ENCODE measurements at places on chromosomes 2 and 18.

DNA sequence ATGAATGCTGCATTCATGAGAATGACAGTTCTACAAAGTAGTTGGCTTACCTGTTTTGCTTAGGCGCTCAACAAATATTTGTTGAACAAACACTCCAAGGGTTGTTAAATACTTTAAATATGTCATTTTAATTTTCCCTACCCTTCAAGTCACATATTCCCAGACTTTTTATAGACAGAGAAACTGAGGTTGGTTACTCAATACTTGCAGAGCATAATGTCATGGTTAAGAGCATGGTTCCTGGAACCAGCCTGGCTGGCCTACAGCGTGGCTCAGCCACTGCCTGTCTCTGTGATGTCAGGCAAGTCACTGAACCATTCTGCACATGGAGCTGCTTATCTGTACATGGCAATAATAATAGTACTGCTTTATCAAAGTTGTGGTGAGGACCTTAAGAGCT is 120.0 kb upstream of the STK17B start:
- DNase-seq = no peak

GRCh38 chr2:12210016-12210933 is 463.8 kb downstream of the LPIN1 start:
- no peak for DNase-seq

DNA sequence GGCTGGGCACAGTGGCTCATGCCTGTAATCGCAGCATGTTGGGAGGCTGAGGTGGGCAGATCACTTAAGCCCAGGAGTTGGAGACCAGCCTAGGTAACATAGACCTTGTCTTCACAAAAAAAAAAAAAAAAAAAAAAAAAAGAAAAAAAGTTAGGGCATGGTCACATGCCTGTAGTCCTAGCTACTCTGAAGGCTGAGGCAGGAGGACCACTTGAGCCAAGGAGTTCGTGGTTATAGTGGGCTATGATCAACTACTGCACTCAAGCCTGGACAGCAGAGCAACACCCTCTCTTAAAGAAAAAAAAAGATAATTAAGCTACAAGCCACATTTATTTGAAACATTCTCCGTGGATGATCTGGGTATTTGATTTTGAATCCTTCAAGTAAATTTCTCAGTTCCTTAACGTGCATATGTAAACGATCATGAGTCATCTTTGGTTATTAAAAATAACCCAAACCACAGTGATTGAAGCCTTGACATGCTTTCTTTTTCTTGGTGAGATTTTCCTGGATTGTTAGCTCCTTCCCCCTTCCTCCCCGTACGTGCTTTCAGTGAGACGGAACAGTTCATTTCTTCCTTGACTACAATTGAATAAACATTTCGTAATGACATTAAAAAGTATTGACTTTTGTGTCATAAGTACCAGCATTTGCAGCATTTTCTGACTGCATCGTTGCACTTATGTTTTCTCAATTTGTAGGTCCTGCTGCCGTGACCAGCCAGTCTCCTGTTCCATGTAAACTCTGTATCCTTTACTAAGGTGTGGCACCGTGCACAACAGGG is 20.3 kb downstream of the RMC1 start:
- DNase-seq = no peak

- no peak for DNase-seq
Measured at GRCh38 chr2:132009874-132010521, 151.8 kb downstream of the ANKRD30BL start.

GRCh38 chr2:38421274-38422056 is 44.4 kb upstream of the ATL2 start:
- no peak for DNase-seq

DNA sequence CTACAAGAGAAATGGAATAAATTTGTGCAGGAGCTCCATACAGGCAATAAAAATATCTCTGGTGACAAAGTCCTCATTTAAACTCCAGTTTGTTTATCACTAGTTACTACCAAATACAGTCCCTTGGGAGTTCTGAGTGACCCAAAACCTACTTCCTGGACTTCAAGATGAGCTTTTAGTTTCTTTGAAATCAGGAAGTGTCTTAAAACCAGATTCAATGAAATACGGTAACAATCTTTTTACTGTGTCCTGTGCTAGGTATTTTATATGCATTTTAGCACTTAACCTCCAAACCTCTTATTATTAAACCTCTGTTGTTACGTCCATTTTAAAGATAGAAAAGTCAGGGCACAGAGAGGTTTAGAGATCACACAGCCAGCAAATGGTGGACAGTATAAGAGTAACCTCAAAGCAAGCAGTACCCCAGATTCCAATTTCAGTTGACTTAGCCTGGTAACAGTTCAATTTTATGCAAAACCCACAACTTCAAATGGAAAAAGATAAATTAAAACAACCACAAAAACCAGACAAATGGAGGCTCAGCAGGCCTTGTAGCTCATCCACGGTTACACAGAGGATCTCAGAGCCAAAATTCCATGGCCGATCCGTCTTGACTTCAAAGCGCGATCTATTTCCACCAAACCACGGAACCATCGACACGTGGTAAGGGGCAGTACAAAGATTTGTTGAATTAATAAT is 1.3 kb upstream of the KCMF1 start:
- no peak for DNase-seq

GRCh38 chr2:65215946-65216345 is 11.7 kb upstream of the ACTR2 start:
- DNase-seq = no peak

DNA sequence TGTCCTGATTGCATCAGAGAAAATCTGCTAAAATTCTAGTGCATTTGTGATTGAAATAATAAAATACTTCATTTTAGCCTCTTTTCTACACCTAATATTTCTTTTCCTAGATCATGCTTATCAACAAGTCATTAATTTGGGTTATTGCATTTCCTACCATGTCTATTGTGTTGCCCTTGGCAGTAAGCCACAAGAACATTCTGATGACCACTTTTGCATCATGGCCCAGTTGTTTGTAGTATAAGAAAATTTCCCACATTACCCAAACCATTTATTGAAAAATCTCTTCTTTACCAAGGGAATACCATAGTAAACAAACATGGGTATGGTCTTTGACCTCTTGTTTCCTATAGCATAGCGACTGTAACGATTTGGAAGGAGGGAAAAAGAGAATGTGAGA is 76.3 kb downstream of the R3HDM1 start:
- DNase-seq = no peak

GRCh38 chr2:101473911-101474701 is 806 bp downstream of the RFX8 start:
- no peak for DNase-seq

Measured in stimulated activated CD4-positive, alpha-beta T cell treated with anti-CD3 and anti-CD28 coated beads, Interleukin-1b, Interleukin-23, amount 100 ng/mL, for 1 hour (primary cell).